ENCODE measurements at places on chromosomes 11 and 22. TPM values are rescaled to one million over a fixed set of nuclear protein-coding genes. Genes with fewer than 3 reads are reported as not detected.

GRCh38 chr11:64060861-64061444 lies 25.2 kb downstream of the FLRT1 start:
- peak; percentile 69 for DNase-seq

DNA sequence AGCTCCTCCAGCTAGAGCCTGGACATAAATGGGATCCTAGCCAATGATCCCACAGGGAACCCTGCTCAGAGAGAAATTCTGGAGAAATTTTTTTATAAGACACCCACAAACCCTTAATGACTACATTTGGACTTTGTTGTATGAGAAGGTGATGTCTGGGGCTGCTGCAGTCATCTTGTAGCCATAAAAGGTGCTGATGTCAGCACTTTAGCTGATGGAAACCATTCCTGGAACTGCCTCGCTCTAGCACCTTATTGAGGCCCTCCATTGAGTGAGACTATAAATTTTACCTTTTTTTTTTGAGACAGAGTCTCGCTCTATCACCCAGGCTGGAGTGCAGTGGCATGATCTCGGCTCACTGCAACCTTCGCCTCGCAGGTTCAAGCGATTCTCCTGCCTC lies 610.7 kb downstream of the OPCML start:
- no peak for DNase-seq

DNA sequence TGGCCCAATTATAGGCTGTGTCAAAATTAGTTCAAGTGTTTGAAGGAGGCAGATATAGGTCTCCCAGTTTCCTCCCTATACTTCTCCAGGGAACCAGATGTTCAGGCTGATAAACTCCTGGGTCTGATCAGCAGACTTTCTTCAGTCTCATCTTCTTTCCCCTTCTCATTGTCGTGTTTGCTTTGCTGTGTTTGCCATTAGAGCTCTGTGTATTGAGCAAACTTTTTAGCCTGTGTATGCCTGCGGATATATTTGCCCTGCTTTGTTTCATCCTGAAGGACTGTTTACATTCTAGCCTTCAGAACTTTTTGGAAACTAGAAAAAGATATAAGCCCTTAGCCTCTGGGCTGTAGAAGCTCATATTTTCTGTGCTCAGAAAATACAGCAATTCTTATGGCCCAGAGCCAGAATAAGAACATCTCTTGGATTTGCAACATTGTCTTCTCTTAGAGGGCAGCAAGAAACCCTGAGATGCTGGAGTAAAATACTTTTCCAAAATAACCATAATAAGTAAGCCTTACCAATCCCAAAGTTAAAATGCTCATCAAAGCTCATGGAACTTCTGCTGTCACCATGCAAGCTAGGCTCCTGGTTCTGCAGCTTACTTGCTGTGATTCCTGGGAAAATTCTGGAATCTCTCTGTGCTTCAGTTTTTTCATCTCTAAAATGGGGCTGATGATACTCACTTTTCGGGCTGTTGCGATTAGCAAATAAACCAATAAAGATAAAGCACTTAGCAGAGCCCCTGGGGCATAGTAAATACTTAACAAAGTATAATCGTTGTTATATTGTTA lies 34.1 kb upstream of the ME3 start:
- no peak for DNase-seq

DNA sequence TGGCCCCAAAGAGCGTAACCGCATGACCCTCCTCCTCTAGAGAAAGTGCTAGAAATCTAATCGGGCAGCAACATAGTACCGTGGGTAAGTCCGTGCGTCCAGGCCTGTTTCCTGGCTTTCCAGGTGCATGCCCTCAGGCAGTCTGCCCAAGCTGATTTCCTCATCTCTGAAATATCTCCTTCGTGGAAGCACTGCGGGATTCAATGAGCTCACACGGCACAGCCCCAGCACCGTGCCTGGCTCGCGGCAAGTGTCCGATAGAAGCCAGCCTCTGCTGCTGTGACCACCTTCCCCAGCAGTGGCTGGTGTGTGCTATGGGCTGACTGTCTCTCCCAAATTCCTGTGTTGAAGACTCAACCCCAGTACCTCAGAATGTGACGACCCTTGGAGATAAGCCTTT lies 20.7 kb downstream of the RPUSD4 start:
- DNase-seq = no peak

DNA sequence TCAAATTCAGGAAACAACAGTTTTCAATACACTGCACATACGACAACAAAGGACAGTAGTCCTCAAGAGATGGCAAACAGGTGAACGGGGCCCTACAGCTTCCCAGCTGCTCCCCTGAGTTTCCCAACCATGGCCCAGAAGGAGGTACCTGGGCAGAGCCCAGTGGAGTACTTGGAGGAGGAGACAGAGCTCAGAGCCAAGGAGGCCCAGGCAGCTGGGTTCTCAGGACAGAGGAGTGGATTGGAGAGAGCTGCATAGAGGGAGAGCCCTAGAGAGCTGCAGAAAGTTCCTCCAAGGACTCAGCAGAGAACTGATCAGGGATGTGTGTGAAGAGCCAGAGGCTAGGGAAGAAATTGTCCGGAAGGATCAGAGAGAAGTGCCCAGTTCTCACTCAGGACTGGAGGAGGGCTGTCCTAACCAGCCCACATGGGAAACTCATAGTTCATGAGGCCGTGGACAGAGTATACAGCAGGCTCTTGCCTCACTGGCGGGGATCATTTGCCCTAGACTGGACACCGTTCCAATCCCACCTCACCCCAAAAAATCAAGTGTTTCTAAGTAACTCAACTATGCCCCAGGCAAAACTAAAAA lies 7.6 kb upstream of the ASCL2 start:
- peak; percentile 15 for DNase-seq

GRCh38 chr11:9758637-9759518 lies 95.0 kb downstream of the SWAP70 start:
- DNase-seq = peak; percentile 76

DNA sequence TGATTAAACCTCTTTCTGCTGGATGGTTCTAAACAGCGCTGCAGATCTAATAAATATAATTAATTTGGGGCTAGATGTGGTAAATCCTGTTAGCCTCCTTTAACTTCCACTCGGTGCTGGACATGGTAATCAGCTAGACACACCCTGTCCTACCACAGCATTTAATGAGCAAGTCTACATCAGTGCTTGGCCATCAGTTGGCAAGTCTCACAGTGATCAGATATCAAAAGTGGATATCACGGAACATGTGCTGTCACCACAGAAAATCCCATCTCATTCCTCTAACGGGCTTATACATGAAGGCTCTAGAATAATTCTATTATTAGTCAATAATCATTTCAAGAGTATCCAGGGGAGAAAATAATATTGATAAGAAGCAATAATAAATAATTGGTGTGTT lies 5.6 kb upstream of the USP28 start:
- no peak for DNase-seq

DNA sequence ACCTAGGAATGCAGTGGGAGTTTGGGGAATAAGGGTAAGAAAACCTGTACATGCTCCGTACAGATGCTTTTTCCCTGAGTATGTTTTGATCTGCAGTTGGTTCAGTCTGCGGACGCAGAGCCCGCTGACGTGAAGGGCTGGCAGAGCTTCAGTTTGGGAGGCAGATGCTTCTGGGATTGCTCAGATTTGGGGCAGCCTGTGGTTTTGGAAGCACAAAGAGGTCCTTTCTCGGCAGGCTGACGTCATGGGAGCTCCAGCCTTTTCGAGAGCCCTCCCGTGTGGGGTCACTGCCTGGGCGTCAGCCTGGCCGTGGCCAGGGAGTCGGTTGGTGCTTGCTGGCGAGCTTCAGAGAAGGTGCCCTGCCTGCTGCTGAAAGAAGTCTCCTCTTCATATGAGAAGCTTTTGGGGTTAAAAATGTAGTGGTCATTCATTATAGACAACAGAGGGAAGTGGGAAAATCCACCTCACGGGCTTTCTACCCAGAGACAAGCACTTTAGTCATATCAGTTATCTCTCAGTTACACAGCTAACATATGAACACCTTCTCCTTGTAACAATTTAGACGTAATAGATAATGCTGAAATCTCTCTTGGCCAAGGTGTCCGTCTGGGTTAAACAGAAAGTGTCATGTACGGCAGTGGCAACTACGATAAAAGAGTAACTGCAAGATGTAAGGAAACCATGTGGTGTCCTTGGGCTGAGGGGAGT lies 26.8 kb downstream of the TPCN2 start:
- DNase-seq = peak; percentile 84

GRCh38 chr22:41799486-41800347 lies 762 bp upstream of the CCDC134 start:
- peak; percentile 53 for DNase-seq

GRCh38 chr22:33659448-33659847 lies 260.8 kb downstream of the LARGE1 start:
- peak; percentile 43 for DNase-seq

GRCh38 chr11:1988667-1989317 lies 8.8 kb downstream of the H19 start:
- DNase-seq = peak; percentile 12

GRCh38 chr22:21032868-21033688 lies 717 bp upstream of the SLC7A4 start:
- DNase-seq = peak; percentile 54

GRCh38 chr11:33636104-33636503 lies 64.5 kb downstream of the C11orf91 start:
- no peak for DNase-seq

- no peak for DNase-seq
Observed at GRCh38 chr11:75598264-75598663, 36.2 kb downstream of the SERPINH1 start.

GRCh38 chr11:103807806-103808205 lies 228.6 kb upstream of the DDI1 start:
- no peak for DNase-seq

- no peak for DNase-seq
Observed at GRCh38 chr11:15150507-15150906, 35.8 kb downstream of the INSC start.

- DNase-seq = no peak
Observed at GRCh38 chr11:46890665-46891064, 27.7 kb downstream of the LRP4 start.

GRCh38 chr11:42179216-42179615 lies 719.8 kb upstream of the LRRC4C start:
- DNase-seq = no peak

GRCh38 chr22:49971232-49972162 lies 10.9 kb downstream of the PIM3 start:
- peak; percentile 84 for DNase-seq

- no peak for DNase-seq
Observed at GRCh38 chr11:128691802-128692752, 1.8 kb upstream of the FLI1 start.

Gene SGSM1
- total RNA-seq = 7.9 TPM

Gene SCGB1D2
- not detected for total RNA-seq

Gene OOSP3
- not detected for total RNA-seq

Gene DESI1
- 62.6 TPM for total RNA-seq

Gene OR52I1
- not detected for total RNA-seq

Gene OAF
- 8.5 TPM for total RNA-seq

Gene OR52E8
- 3.0 TPM for total RNA-seq

Gene CCDC87
- total RNA-seq = 14.4 TPM

Gene SLC1A2
- total RNA-seq = 1.1 TPM

Gene COA4
- total RNA-seq = 60.5 TPM

Gene CREB3L1
- 8.1 TPM for total RNA-seq

Gene TPH1
- 1.9 TPM for total RNA-seq

Gene HBB
- total RNA-seq = 11.8 TPM

Data from testis (tissue), 5 donors.